ENCODE measurements at places on chromosomes 12 and 14. TPM values are rescaled to one million over a fixed set of nuclear protein-coding genes. Genes with fewer than 3 reads are reported as not detected.

The AJUBA gene
- 2.7 TPM for total RNA-seq

DNA sequence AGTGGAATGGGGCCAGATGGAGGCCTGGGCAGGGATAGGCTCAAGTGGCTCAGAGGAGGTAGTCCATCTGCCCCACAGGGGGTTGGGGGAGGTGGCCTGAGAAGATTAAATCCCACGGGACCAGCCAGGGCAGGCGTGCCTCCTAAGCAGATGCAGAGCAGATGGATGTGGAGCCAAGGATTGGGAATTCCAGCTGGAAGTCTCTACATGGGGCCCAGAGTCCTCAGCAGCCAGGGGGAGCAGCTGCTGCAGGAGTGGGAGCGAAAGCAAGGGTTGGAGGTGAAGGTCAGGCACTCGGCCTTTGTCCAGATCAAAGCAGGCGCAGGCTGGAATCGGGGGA is 42.4 kb upstream of the VRK1 start:
- H3K27ac ChIP-seq = no peak overlapping the region
- no peaks in the 10 kb centered on the region for H3K4me1 ChIP-seq
- no peak for DNase-seq
- no peak overlapping the region for H3K4me3 ChIP-seq

GRCh38 chr14:69487226-69487625 is 2.7 kb downstream of the PLEKHD1 start:
- no peak for DNase-seq
- no peaks in the 10 kb centered on the region for H3K27me3 ChIP-seq
- H3K4me1 ChIP-seq = no peaks in the 10 kb centered on the region
- no peak overlapping the region for H3K4me3 ChIP-seq
- no peaks in the 10 kb centered on the region for H3K36me3 ChIP-seq

GRCh38 chr12:70643939-70644338 is 6.7 kb upstream of the PTPRB start:
- DNase-seq = no peak
- H3K27ac ChIP-seq = no peak overlapping the region
- no peaks in the 10 kb centered on the region for H3K27me3 ChIP-seq
- no peaks in the 10 kb centered on the region for H3K36me3 ChIP-seq
- no peak overlapping the region for H3K4me3 ChIP-seq
- H3K4me1 ChIP-seq = no peaks in the 10 kb centered on the region

DNA sequence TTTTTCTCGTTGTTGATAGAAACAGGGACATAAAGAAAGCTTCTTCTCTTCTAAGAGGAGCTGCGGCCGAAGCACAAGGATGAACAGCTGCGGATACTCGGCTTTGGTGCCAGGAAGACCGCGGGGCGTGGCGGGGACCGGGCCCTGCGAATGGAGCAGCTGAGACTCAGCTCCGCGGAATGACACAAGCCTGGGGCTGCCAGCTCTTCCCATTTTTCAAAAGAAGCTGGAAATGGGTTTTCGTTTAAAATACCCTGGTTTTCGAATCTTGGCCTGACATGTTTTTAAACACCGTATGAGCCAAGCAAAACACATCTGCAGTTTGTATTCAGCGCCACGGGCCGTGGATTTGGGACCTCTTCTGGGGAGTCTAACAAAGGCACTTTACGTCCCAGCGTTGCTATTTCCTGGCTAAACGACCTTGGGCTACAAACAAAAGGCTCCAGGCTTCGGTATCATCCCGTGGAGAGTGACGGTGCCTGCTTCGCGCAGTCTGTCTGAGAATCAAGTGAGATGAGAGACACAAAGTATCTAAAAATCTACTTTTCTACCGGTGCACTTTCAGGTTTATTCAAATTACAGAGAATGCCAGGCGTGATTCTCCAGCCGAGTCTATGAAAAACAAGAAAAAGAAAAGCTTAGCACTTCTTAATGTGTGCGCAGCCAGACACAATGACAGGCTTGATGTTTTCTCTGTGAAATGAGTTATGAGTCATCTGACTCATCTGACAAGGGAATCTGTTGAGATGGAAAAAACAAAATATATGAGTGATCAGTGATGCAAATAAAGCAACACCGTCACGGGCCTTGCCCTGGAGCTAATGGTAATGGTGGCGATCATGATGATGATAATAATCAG is 114.0 kb upstream of the TMEM132D start:
- H3K27me3 ChIP-seq = no peaks in the 10 kb centered on the region
- H3K36me3 ChIP-seq = no peaks in the 10 kb centered on the region
- H3K27ac ChIP-seq = no peak overlapping the region
- no peaks in the 10 kb centered on the region for H3K4me1 ChIP-seq
- DNase-seq = no peak

- no peaks in the 10 kb centered on the region for H3K27me3 ChIP-seq
- no peaks in the 10 kb centered on the region for H3K4me1 ChIP-seq
- H3K4me3 ChIP-seq = no peak overlapping the region
- DNase-seq = no peak
- H3K27ac ChIP-seq = no peak overlapping the region
- H3K36me3 ChIP-seq = no peaks in the 10 kb centered on the region
Observed at GRCh38 chr14:33118668-33119067, 180.0 kb downstream of the NPAS3 start.

The GPR33 gene
- not detected for total RNA-seq

The PPTC7 gene
- total RNA-seq = 43.8 TPM

DNA sequence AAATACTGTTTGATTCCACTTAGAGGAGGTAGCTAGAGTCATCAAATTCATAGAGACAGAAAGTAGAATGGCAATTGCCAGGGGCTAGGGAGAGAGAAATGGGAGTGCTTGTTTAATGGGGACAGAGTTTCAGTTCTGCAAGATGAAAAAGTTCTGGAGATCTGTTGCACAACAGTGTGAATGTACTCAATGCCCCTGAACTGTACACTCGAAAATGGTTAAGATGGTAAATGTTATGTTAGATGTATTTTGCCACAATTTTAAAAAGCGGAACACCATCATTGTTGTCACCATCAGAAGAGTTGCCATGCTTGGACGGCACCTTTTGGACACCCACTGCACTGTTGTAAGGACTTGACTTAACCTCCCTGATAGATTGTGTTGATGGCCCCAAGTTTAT is 106.9 kb downstream of the SCARB1 start:
- no peak overlapping the region for H3K27ac ChIP-seq
- no peak for DNase-seq
- no peaks in the 10 kb centered on the region for H3K4me1 ChIP-seq
- H3K36me3 ChIP-seq = no peaks in the 10 kb centered on the region
- H3K27me3 ChIP-seq = no peaks in the 10 kb centered on the region
- H3K4me3 ChIP-seq = no peak overlapping the region

DNA sequence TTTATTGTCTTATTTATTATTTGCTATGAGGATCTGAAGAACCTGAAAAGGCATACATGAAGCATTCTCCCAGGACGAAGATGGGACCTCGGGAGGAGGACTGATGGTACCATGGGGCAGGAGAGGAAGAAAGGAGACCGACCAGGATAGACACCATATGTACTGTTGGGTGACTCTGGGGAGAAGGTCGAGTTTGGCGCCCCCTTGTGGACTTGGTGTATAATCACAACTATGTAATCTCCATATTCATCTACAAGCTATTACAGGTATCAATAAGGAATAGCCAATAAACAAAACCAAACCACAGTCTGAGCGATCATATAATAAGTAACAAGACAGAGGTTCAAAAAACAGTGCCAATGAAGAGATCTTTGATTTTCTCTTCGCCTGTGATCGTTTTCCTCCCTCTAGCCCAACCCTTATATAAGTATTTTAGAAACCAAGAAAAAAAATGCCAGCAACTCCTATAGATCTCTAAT is 139.1 kb downstream of the SPTSSA start:
- peak; percentile 50 for DNase-seq
- no peaks in the 10 kb centered on the region for H3K27me3 ChIP-seq
- H3K4me1 ChIP-seq = no peaks in the 10 kb centered on the region
- H3K36me3 ChIP-seq = no peaks in the 10 kb centered on the region

DNA sequence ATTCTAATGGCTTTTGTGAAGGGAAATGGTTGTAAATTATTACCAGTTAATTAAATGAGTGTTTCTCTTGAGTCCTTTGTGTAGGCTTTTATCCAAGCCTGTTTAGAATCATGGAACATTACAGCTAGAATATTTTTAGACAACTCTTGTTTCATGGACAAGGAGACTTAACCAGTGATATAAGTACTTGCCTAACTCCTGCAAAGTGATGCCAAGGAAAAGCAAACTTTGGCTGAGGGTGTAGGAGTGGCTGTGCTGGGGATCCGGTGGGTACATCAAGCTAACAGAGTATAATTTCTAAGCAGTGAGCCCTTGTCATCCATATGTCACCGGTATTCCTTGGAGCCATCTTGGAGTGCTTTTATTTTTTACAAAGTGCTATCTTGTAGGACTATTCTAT is 61.5 kb downstream of the PRKCH start:
- peak overlapping the region; percentile 49 for H3K27ac ChIP-seq
- no peak for DNase-seq
- no peak overlapping the region for H3K4me3 ChIP-seq
- H3K27me3 ChIP-seq = no peaks in the 10 kb centered on the region

DNA sequence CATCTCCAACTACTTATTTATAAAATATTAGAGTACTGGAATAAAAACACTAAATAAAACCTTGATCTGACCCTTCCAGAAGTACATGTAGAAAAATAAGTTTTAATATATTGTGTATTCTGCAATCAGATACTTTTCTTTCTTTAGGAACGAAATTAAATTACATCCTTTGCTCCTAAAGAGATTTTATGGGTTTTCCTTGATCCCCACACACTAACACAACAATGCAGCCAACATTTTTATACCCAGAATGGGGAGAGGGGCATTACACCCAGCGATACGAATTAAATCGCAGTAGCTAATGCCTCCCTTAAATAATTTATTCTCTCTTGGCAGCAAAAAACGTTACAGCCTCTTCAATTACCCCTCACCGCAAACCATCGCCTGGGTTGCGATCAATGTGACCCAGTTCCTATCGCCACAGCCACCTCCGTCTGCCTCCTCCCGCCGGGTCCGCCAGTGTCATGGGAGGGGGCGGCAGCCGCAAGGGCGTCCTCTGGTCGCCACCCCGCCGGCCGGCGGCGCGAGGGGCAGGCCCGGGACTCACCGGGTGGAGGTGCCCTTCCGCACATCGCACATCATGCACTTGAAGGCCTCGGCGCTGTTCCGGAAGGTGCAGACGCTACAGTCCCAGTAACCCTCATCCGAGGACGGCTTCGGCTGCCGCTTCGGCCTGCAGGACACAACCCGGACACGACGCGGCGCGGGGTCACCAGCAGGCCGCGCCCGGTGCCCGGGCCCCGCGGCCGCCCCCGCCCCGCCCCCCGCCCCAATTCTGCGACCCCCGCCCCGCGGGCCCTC is 796 bp downstream of the YAF2 start:
- no peaks in the 10 kb centered on the region for H3K27me3 ChIP-seq
- H3K27ac ChIP-seq = peak overlapping the region; percentile 92
- peak; percentile 71 for DNase-seq
- peaks cover 18% of the 10 kb centered on the region for H3K4me1 ChIP-seq
- H3K4me3 ChIP-seq = peak overlapping the region; percentile 58

- no peaks in the 10 kb centered on the region for H3K27me3 ChIP-seq
- DNase-seq = no peak
- H3K36me3 ChIP-seq = no peaks in the 10 kb centered on the region
- no peaks in the 10 kb centered on the region for H3K4me1 ChIP-seq
Observed at GRCh38 chr12:40313928-40314327, 89.1 kb downstream of the LRRK2 start.
